ENCODE measurements at places on chromosomes 6 and 20.
A peak's percentile ranks its signal among the peaks of the same experiment; 100 is the strongest.

- no peak for DNase-seq
These were observed 235.1 kb downstream of the ZFAND3 start for GRCh38 chr6:38054527-38055202.

- no peak for DNase-seq
These were observed 90.8 kb upstream of the TNFAIP3 start for GRCh38 chr6:137776256-137776655.

DNA sequence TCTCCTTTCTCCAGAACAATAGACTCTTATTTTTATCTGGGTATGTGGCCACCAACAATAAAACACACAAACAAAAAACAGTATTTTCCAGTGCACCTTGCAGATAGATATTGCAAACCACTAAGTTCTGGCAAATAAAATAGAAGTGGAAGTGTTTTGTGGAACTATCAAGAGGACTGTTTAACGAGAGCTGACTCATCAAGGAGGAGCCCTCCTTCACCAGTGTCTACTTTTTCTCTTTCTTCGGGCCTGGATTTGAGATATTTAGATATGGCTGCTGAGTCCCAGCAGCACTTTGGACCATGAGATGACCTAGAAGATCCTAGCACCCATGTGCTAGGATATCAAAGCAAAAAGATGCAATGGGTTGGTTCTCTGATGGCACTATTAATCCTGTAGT is 154.7 kb downstream of the AIG1 start:
- no peak for DNase-seq

DNA sequence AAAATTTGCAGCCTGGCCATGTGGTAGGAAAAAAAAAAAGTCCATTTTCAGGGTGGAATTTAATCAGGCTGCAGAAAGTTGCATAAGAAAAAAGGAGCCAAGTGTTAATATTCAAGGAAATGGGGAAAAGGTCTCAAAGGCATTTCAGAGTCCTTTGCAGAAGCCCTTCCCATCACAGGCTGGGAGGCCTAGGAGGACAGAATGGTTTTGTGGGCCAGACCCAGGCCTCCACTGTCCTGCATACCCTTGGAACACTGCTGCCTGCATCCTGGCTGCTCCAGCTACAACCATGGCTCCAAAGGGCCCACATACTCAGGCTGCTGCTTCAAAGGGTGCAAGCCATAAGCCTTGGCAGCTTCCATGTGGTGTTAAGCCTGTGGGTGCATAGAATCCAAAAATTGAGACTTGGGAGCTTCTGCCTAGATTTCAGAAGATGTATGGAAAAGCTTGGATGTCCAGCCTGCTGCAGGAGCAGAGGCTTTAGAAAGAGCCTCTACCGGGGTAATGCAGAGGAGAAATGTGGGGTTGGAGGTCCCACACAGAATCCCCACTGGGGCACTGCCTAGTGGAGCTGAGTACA is 239.0 kb upstream of the STXBP5 start:
- no peak for DNase-seq

GRCh38 chr6:72890671-72891070 is 268.8 kb downstream of the KCNQ5 start:
- DNase-seq, result no peak

- peak; percentile 74 for DNase-seq
These were observed 1.5 kb downstream of the BRD2 start for GRCh38 chr6:32969685-32970412.

GRCh38 chr20:50381771-50382593 is 128.2 kb upstream of the PTPN1 start:
- peak; percentile 9 for DNase-seq

- DNase-seq, result no peak
These were observed 29.7 kb upstream of the EXOC2 start for GRCh38 chr6:722608-723007.

DNA sequence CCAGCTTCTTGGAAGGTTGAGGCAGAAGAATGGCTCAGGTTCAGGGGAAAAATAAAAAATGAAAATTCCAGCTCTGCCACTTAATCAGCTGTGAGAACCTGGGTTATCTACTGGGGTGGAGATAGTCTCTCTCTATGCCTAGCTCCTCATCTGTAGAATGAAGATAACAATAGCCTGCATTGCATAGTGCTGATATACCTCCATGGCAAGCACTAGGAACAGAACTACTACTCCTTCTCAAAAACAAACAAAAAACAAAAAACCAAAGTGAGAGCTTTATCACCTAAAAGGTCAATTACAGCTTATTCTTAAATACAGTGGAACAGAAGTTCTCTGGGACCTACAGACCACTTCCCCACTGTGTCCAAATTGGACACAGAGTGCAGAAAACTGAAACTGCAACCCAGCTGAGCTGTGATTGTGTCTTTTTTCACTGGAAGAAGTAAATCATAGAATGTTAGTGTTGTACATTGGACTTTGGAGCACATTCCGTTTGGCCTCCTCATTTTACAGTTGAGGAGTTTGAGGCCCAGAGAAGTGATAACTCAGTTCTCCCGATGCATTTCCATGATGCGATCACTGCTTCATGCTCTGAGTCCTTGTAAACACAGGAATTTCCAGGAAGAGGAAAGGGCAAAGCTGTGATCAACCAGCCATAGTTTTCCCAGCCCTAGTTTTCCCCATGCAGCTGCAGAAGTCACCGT is 23.3 kb downstream of the MTFR2 start:
- no peak for DNase-seq
